ENCODE measurements at places on chromosomes 6 and 20.

DNA sequence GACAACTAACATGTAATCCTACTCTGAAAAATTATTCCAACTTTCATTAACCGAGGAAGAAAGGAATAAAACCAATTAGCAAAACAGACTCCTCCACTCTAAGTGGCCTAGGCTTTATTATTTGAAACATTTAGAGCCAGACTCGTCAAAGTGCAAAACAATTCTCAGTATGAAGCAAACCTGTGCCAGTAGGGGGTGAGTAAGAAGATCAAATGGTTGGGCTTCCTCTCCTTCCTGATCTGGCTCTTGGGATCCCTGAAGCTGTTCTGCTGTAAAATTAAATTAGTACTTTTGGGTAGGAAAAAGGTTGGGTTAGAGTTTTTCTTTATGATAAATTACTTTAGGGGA is 177.6 kb upstream of the MAN1A1 start:
- DNase-seq, result no peak

DNA sequence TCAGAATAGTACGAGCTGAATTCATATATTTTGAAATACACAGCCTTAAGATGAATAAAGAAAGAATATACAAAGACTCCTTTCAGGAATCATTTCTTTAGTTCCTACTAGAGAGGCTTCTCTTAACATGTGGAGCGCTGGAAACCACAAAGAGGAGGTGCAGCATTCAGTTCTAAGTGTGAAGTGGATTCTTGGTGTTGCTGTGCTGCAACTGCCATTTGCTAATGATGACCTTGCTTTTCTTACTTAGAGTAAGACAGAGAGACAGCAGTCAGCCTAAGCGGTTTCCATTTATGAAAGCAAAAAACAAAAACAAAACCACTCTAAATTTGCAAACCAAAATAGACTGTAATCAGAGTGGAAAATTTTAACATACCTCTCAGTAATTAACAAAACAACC is 629.0 kb downstream of the EPHA7 start:
- DNase-seq, result peak; percentile 67

DNA sequence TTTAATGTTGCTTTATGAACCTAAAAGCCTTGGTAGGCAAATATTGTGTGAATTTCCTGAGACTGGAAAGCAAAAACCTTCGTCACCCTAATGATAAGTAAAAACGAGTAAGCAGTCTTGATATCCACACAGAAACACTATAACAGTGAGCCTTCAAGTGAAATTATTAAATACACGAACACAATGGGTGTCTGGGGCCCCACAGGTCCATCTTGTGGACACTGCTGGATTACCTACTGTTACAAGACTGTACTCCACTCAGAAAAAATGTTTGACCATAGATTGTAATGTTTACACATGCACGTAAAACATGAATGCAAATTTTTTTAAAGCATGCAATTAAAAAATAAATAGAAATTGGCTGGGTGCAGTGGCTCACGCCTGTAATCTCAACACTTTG is 466.9 kb downstream of the CD83 start:
- no peak for DNase-seq

- no peak for DNase-seq
Observed at GRCh38 chr6:47129129-47129528, 87.0 kb upstream of the ADGRF1 start.

- DNase-seq, result no peak
Observed at GRCh38 chr6:132041706-132042105, 90.5 kb upstream of the CCN2 start.

GRCh38 chr6:14128012-14128411 is 10.4 kb downstream of the CD83 start:
- DNase-seq, result no peak

GRCh38 chr6:134882426-134883038 is 67.4 kb downstream of the ALDH8A1 start:
- DNase-seq, result peak; percentile 61

DNA sequence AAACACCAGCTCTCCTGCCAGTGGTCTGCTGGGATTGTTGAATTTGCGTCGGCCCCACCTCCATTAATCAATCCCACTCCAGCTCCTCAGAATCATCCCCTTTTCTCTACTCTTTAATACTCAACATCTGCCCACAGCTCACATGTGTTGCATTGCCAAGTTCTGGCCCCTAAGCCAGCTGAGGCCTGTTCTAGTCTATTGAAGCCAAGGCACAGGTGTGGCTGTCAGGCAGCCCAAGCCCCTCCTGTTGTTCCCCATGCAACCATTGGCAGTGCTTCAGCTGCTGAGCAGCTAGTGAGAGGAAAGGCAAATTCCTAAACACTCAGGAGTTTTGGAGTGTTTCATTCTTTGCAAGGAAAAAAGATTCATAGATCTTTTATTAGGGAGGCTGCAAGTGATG is 128.0 kb upstream of the NT5E start:
- DNase-seq, result no peak

DNA sequence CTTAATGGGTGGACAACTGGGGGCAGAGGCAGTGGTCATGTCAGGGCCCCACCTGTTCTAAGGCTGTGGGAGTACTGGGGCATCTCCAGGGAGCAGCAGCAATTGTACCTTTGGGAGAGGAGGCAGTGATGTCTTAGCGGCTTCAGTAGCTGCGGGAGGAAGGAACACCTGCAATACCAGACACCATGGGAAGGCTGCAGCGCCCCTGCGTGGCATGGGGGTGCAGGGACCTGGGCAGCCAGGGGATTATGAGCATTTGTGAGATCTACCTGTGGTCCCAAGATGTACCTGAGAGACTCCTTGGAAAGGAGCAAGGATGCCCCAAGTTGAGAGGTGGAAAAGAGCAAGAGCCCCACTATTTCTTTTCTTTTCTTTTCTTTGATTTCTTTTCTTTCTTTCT is 112.1 kb upstream of the GPR6 start:
- no peak for DNase-seq

DNA sequence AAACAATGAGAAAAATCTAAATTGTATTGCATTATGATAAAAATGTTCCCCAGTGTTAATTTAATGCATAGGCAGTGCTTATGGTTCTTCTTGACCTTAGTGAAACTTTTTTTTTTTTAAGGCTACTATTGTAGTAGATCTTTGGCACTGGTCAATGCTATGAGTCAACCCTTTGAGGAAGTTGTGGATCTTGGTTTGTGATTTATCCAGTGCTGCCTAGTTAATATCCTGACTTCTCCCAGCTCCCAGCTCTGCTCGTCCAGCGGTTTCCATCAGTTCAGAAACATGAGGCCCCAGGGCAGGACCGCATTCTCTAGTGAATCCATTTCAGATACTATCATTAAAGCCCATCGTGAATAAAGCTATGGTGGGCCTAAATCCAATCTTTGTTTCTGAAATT is 364.5 kb upstream of the JARID2 start:
- DNase-seq, result no peak

GRCh38 chr20:50053362-50054230 is 59.4 kb downstream of the UBE2V1 start:
- no peak for DNase-seq

- no peak for DNase-seq
Observed at GRCh38 chr20:45646875-45647274, 15.8 kb upstream of the WFDC9 start.

- DNase-seq, result no peak
Observed at GRCh38 chr6:86042214-86042613, 399.5 kb upstream of the SYNCRIP start.

DNA sequence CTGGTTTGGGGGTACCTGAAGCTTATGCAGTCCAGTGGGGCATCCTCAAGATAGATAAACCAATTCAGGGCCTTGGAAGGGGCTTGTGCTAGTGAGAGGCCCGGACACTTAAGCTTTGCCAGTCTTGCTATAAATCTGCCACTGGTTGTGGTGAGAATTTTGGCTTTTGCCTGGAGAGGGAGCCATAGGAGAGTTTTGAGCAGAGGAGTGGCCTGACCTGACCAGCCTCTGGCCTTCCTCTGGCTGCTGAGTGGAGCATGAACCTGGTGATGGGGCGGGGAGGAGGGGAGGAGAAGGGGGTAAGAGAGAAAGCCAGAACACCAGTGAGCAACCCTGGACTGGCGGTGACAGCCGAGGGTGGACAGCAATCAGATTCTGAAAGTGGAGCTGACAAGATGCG is 7.1 kb downstream of the TMEM74B start:
- DNase-seq, result peak; percentile 9

DNA sequence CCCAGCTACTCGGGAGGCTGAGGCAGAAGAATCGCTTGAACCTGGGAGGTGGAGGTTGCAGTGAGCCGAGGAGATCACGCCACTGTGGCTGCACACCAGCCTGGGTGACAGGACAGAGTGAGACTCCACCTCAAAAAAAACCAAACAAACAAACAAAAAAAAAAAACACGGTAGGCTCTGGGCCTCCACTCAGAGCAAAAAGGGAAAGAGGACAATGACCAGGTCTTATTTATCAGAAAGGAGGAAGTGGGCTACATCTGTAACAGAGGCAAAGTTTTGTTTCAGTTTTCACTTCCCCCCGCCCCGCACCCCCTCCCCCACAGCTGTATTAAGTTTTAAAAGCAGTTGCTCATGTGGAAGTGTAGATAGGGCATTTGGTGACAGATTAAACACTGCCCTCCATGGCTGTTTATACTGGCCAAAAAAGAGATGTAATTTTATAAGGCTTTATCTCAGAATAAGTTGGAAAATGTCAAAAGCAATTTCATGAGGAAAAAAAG is 114.6 kb downstream of the RCAN2 start:
- peak; percentile 49 for DNase-seq
